ENCODE measurements at places on chromosomes 5 and 9.

- DNase-seq: no peak
Measured at GRCh38 chr9:121566481-121567465, 67.1 kb upstream of the GGTA1 start.

DNA sequence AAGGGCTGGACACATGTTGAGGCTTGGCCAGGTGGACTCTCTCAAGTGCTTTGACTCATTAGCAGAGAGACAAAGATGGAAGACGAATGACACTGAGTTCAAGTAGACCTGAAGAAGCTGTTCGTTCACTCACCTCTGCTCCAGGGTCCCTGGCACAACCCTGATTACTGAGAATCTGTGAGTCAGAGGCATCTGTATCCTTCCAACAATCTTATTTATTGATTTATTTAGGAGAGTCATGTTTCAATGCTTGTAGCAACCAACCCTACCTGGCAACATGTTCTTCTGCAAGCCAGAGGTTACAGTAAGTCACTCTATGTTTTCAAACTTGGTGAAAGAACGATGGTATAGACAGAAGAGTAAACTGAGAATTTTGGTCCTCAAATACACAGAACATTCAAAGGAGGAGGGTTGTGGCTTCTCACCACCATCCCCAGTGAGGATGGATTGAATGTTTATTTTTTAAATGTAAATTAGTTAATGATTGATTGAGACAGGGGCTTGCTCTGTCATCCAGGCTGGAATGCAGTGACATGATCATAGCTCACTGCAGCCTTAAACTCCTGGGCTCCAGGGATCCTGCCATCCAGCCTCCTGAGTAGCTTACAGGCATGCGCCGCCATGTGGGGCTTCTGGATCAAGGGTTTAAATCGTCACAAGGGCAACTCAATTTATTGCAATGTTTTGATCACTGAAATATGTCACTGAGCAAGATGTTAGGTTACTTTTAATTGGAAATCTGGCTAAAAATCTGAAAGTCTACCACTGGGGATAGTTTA lies 55.7 kb upstream of the CARTPT start:
- DNase-seq: no peak

- no peak for DNase-seq
Measured at GRCh38 chr5:147427521-147428401, 82.1 kb downstream of the DPYSL3 start.

DNA sequence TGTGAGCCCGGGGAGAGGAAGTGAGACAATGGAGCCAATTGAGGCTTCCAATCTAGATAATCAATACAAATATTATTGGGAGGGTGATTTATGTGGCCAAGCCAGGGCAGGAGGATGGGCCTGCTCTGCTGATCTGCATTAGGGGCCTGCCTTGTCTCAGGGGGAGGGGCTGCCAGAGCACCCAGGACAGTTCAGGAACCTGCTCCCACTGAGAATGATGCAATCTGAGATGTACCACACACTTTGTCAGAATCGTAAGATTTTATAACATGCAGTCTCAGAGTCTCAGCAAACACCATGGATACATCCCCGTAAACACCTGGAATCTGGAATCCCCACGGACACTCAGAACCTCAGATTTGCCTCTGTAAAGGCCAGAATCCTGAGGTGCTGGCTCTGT lies 19.3 kb downstream of the FGF18 start:
- DNase-seq: no peak

GRCh38 chr5:151107738-151108520 lies 27.1 kb upstream of the TNIP1 start:
- DNase-seq: no peak

DNA sequence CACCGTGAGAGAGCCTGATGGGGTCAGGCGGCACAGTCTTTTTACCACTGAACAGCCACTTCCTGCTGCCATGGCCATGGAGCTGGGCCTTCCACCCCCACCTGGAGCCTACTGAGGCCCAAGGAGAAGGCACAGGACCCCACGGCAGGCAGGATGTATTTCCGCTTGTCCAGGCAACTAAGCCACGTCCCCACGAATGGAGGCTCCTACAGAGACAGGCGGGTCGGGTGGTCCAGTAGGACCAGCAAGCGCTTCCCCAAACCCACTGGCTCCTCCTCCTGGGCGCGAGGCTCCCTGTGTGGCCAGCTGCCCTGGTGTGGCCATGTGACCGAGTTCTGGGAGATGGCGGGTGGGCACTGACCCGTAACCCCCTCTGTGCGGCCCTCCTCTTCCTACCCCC lies 66.5 kb downstream of the SECISBP2 start:
- no peak for DNase-seq

DNA sequence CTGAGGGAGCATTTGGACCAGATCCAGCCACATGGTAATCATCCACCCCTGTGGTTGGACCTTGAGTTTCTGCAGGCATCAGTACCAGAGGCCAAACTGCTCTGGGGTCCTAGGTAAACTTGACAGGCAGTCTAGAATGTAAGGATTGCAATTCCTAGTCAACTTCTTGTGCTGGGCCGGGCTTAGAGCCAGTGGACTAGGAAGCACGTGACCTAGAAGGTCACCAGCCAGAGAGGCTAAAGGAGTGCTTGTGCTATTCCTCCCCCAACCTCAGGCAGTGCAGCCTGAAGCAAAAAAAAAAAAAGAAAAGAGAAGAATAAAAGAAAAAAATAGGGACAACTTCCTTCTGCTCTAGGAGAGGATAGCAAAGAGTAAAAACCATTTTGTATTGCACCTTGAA lies 406.2 kb upstream of the FTMT start:
- DNase-seq: no peak

DNA sequence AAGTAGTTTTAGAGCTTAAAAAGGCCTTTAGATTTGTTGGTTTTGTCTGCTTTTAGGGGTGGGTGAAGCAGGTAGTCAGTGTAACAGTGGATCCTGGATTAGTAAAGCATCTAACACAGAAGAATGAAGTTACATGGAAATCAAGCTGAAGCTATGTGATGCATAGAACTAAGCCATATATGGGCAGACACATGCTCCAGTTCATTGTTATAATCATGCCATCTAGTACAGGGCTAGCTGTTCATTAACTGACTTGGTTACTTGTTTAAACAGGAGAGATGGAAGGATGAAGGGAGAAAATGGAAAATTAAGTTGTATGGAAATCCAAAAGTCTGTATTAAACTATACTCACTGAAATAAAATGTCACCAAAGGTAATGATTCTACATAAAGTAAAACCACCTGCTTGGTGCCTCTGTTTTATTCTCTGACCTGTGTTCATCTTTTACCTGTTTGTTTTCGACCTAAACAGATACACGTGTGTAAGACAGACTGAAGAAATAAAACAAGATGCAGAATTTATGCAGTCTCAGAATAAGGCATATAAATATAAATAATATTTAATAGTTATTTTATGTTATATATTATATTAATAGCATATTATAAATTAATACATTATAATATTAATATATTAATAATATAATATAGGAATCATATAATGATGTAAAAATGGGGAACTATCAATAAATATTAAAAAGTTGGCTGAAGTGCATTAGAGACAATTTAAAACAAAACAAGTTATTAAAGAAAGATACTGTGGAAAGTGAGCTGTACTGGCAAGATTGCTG lies 33.9 kb downstream of the MRPS30 start:
- DNase-seq: no peak

- no peak for DNase-seq
Measured at GRCh38 chr9:81508476-81508875, 180.9 kb downstream of the TLE1 start.

DNA sequence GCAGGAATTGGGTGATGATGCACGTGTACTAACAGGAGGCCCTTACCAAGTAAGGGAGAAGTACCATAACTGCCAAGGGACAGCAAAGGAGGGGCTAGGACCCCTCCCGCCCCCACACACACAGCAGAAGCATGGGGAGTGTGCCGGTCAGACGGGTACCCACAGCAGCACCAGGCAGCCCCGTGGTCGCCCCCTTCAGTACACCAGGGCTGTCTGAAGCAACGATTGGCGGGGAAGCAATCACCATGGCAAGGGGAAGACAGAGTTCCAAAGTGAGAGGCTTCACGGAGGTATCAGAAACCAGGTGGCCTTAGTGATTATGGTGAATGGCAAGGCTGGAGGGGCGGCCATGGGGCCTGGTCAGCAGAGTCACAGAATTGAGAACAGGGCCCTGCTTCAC lies 72.2 kb downstream of the CAMSAP1 start:
- no peak for DNase-seq

GRCh38 chr9:130217838-130218237 lies 45.6 kb downstream of the NCS1 start:
- DNase-seq: no peak

Data from WTC11 (cell line).